Jurkat, Clone E6-1 (cell line): ENCODE measurements at places on chromosomes 5 and 9.

DNA sequence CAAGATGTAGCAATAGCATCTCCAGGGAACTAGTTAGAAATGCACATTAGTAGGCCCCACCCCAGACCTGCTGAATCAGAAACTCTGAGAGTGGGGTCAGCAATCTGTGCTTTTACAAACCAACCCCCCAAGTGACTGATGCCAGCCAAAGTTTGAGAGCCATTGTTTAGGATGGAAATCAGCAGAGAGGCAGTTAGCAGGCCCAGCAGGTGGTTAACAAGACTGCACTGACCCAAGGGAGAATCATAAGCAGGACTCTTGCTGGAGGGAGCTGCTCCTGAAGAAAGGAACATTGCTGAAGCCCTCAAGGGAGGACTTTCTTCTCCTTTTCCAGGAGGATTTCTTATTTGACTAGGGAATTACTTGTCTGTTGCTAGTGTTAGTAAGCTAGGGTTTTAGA, 74.2 kb upstream of the SLC12A2 start:
- no peak for DNase-seq

DNA sequence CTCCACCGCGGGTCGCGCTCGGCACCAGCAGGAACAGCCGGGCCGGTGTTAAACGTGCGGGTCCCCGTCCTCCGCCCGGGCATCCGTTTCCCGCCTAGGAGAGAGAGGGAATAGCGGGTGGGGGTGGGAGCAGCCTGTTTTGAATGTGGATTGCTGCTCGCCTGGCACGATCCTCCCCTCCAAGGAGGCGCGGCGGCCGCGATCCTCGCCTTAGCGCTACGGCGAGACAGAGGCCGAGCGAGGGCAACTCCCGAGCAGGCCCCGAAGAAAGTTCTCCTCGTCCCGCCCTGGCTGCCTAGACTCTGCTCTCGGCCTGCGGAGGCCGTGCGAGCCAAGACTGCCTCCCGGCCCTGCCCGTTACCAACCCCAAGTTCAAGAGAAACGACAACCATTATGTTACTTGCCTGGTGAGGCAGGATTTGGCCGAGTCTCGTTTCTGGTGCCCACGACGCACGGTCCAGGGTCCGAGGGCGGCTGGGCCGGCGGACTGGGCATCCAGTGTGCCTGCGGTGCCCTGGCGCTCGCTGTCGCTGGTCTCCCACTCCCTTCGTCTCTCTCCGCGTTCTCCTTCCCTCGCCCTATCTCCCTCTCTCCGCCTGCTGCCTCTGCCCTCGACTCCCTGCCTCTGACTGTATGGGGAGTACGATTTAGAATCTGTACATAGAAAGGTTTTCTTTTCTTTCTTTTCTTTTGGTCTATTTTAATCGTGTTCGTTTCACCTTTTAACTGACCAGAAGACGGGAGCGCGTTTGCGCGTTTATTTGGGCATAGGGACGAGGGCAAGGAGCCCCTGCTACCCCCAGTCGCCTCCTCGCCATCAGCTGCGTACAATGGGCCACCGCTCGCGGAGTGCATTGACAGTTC, 724 bp downstream of the NR2F1-AS1 start:
- no peak for DNase-seq

DNA sequence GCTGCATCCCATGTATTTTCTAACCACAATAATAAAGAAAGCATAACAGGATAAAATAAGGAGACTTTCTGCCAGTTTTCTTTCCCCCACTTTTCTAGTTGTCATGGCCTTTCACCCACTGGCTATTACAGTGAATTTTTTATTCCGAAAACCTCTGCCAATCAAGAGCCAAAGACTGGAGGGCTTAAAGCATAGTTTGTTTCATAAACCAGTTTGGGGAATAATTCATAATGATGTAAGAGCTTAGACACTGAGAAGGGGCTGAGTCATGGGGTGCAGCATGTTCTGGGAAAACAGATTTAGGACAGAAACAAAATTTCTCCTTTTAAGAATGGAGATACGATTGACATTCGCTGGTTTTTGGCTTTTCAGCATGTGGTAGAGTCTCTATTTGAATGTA, 4.4 kb upstream of the GLIPR2 start:
- no peak for DNase-seq

GRCh38 chr9:34866614-34867013, 91.5 kb upstream of the PHF24 start:
- DNase-seq: no peak

- no peak for DNase-seq
Measured at GRCh38 chr9:3946840-3947587, 352.9 kb downstream of the GLIS3 start.
